ENCODE measurements at places on chromosomes 12 and 14. TPM values are rescaled to one million over a fixed set of nuclear protein-coding genes. Genes with fewer than 3 reads are reported as not detected.

DNA sequence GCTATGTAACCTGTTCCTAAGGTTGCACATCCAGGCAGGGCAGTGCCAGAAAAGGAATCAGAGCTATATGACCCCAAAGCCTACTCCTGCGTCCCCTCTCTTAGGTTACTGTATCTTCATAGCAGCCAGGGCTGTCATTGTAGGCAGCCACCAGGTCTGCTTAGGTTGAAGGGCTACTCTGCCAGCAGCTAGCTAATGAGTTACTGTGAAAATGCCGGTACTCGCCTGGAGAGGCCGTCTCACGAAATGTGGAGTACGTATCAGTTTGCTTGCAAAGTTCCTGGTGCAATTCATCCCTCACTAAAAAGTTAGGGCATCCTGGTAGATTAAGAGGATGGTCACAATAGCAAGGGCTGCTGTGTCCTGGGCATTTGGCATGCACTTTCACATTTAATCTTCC lies 50.9 kb downstream of the RPH3A start:
- no peaks in the 10 kb centered on the region for H3K36me3 ChIP-seq
- no peak for DNase-seq
- no peak overlapping the region for H3K27ac ChIP-seq
- no peaks in the 10 kb centered on the region for H3K4me1 ChIP-seq
- no peak overlapping the region for H3K4me3 ChIP-seq

Gene USP44
- total RNA-seq, result 17.8 TPM

- peak overlapping the region; percentile 37 for H3K27ac ChIP-seq
- H3K27me3 ChIP-seq, result no peaks in the 10 kb centered on the region
- no peak overlapping the region for H3K4me3 ChIP-seq
- H3K36me3 ChIP-seq, result no peaks in the 10 kb centered on the region
- no peak for DNase-seq
Observed at GRCh38 chr12:27237790-27238771, 6.0 kb upstream of the STK38L start.

- H3K36me3 ChIP-seq, result no peaks in the 10 kb centered on the region
- no peak for DNase-seq
- no peaks in the 10 kb centered on the region for H3K4me1 ChIP-seq
- H3K4me3 ChIP-seq, result no peak overlapping the region
- no peak overlapping the region for H3K27ac ChIP-seq
Observed at GRCh38 chr14:94656043-94656442, 43.9 kb downstream of the SERPINA3 start.

Gene ANKS1B
- total RNA-seq, result 4.0 TPM

GRCh38 chr12:26646571-26646970 lies 186.4 kb downstream of the ITPR2 start:
- no peak overlapping the region for H3K4me3 ChIP-seq
- H3K36me3 ChIP-seq, result no peaks in the 10 kb centered on the region
- H3K27me3 ChIP-seq, result no peaks in the 10 kb centered on the region
- DNase-seq, result no peak

GRCh38 chr12:127980585-127980984 lies 286.4 kb upstream of the TMEM132C start:
- no peaks in the 10 kb centered on the region for H3K36me3 ChIP-seq
- H3K4me3 ChIP-seq, result no peak overlapping the region
- H3K4me1 ChIP-seq, result no peaks in the 10 kb centered on the region
- DNase-seq, result no peak
- H3K27ac ChIP-seq, result no peak overlapping the region

DNA sequence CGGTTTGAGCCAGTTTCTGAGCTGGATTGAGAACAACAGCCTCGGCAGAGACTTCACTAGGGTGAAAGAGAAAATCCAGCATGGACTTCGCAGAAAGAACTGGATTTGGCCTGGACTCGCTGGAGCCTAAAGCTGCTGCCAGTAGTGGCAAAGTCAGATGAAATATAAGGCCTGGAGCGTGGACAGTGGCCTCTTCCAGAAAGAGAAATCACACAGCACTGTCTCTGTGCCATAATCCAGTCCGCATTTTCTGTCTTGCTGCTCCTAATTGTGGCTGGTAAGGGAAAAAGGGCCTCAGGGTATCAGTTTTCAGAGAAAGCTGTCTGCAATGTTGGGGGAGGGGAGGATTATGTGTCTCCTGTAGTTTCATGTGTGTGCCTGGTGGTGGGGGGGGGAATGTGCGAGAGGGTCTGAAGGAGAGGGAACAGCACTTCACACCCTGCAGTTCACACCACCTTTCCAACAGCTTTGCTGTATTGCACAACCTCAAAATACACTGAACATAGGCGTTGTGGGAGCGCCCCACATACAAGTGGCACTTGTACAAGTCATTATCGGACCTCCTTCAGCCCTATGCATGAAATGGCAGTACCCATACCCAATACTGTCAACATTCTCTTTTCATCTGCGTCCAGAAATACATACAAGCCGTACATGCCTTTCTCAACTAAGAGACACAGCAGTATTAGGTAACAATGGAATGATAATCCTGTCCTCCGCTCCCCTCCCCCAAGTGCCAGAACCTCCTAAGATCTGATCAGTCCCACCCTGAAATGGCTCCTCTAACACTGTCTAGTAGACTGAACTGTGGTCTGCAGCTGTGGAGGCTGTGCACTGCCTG lies 107.5 kb upstream of the ATF7IP start:
- no peaks in the 10 kb centered on the region for H3K36me3 ChIP-seq
- peak; percentile 90 for DNase-seq
- H3K4me3 ChIP-seq, result peak overlapping the region; percentile 22
- peak overlapping the region; percentile 92 for H3K27ac ChIP-seq
- H3K27me3 ChIP-seq, result no peaks in the 10 kb centered on the region

Gene IL26
- not detected for total RNA-seq

DNA sequence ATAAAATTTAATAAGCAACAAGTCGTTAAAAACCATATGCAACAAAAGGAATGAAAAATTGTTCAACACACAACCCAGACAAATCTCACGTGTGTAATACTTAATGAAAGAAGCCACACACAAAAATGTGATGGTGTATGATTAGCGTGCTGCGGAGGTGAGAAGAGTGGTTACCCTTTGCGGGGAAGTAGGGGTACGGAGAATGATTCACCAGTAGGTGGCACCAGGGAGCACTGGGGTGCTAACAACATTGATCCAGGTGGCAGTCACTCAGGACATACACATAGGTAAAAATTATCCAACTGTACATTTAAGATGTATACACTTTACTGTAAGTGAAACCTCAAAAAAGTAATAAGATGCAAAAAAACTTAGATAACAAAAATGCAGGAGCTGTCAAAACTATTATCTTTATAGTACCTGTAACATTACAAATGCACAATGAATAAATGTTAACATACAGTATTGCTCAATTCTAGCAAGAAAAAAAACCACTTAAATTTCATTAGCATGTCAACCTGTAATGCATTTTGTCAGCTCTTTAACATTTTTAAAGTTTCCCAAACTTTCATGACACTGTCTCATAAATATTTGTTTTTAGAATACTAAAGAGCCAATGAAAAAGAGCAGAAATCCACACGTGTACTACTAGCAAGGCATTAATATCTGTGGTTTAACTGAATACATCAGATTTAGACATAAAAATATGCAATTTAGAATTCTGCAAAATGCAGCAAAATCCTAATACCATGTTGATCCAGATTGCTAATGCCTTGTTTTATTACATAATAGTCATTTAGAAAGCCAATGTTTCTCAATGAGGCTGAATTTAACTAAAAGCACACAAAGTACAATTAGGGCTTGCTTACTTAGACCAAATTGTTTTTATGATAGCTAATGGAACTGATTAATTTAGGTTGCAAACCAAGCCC lies 46.7 kb downstream of the TMCC3 start:
- H3K27ac ChIP-seq, result no peak overlapping the region
- DNase-seq, result peak; percentile 58
- no peaks in the 10 kb centered on the region for H3K36me3 ChIP-seq
- H3K4me1 ChIP-seq, result peaks cover 7% of the 10 kb centered on the region

DNA sequence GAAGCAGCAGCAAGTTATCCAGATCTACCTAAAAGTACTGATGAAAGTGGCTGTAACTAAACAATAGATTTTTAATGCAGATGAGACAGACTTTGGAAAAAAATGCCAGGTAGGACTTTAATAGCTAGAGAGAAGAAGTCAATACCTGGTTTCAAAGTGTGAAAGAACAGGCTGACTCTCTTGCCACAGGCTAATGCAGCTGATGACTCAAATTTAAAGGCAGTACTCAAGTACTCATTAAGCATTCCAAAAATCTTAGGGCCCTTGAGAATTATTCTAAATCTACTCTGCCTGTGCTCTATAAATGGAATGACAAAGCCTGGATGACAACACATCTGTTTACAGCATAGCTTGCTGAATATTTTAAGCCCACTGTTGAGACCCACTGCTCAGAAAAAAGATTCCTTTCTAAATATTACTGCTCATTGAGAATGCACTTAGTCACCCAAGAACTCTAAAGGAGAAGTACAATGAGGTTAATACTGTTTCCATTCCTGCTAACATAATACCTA lies 68.6 kb upstream of the SYT1 start:
- no peaks in the 10 kb centered on the region for H3K36me3 ChIP-seq
- no peak overlapping the region for H3K27ac ChIP-seq
- H3K27me3 ChIP-seq, result no peaks in the 10 kb centered on the region
- no peak for DNase-seq
- H3K4me3 ChIP-seq, result no peak overlapping the region

Gene PTCSC3
- total RNA-seq, result 1.5 TPM

Gene INHBC
- not detected for total RNA-seq

Gene TMEM260
- total RNA-seq, result 23.8 TPM

DNA sequence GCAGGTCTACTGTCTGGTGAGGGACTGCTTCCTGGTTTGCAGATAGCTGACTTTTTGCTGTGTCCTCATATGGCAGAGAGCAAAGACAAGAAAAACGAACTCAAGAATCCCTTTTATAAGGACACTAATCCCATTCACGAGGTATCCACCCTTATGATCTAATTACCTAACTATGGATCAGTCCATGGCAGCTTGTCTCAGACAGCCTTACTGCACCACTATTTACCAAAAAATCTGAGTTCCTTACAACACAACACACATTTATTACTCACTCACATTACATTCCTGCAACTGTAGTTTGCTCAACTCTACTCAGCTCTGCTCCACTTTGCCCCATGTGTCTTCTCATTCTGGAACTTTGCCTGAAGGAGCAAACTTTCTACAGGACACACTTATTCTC lies 10.1 kb upstream of the SLC6A15 start:
- no peaks in the 10 kb centered on the region for H3K4me1 ChIP-seq
- no peak overlapping the region for H3K4me3 ChIP-seq
- H3K27me3 ChIP-seq, result no peaks in the 10 kb centered on the region
